ENCODE measurements at places on chromosomes 7 and 10. TPM values are rescaled to one million over a fixed set of nuclear protein-coding genes. Genes with fewer than 3 reads are reported as not detected.

RBP3 gene
- total RNA-seq: not detected

XRCC2 gene
- total RNA-seq: 3.2 TPM

TMEM229A gene
- not detected for total RNA-seq

CNPY1 gene
- total RNA-seq: not detected

SPACDR gene
- not detected for total RNA-seq

LDB3 gene
- total RNA-seq: 0.34 TPM

ARMH3 gene
- total RNA-seq: 10.7 TPM

HOXA7 gene
- total RNA-seq: 28.8 TPM

ANKRD2 gene
- total RNA-seq: 0.08 TPM

GRCh38 chr7:1415389-1415990 lies 43.8 kb downstream of the MICALL2 start:
- no peak for DNase-seq

- DNase-seq: no peak
Measured at GRCh38 chr10:98713586-98713985, 266.9 kb upstream of the HPS1 start.

- no peak for DNase-seq
Measured at GRCh38 chr7:70354409-70355169, 756.3 kb downstream of the AUTS2 start.

GRCh38 chr7:4123823-4124222 lies 558.3 kb upstream of the FOXK1 start:
- peak; percentile 65 for DNase-seq

DNA sequence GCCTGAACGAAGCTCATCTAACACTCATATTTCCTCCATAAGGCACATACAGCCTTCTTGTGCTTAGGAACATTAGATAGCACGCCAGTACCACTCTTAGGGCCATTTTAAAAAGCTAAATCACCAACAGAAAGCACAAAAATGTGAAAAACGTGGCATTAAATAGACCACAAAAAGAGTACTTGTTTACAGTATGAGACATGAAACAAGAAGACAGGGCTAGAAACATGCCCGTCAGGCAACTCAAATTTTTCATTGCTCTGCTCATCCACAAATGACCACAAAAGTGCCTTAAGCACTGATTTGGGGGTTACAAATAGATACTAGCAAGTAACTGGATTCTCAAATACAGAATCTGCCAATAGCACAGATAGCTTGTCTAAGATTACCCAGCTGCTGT lies 67.8 kb downstream of the ELMO1 start:
- DNase-seq: no peak

GRCh38 chr10:73911553-73912004 lies 647 bp downstream of the PLAU start:
- DNase-seq: no peak

DNA sequence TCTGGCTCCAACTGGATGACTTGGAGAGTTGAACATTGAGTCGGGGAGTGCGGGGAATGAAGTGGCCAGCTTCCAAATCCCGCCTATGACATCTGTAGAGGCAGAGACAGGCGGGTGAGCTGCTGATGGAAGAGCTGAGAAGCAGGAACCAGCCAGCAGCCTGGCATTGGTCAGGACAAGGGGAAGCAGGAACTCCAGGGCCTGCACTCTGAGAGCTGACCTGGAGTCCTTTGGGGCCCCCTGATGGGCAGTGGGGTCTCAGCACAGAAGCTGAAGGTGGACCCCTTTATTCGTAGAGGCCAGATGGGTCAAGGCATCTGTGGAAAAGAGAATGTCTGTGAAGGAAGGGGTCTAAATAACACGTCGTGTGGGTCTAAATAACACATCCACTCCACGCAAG lies 57.0 kb downstream of the SEC61G start:
- no peak for DNase-seq

DNA sequence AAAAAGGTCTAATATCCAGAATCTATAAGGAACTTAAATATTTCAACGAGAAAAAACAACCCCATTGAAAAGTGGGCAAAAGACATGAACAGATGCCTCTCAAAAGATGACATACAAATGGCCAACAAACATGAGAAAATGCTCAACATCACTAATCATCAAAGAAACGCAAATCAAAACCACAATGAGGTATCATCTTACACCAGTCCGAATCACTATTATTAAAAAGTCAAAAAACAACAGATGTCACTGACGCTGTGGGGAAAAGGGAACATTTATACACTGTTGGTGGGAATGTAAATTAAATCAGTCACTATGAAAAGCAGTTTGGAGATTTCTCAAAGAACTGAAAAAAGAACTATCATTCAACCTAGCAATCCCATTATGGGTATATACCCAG lies 6.0 kb downstream of the VWDE start:
- no peak for DNase-seq

- DNase-seq: no peak
Measured at GRCh38 chr10:72904806-72905205, 11.3 kb downstream of the OIT3 start.

GRCh38 chr10:31908157-31908556 lies 20.5 kb downstream of the ARHGAP12 start:
- DNase-seq: no peak

Measured in kidney epithelial cell (primary cell).